ENCODE measurements at places on chromosomes 6 and 20.
A peak's percentile ranks its signal among the peaks of the same experiment; 100 is the strongest.

DNA sequence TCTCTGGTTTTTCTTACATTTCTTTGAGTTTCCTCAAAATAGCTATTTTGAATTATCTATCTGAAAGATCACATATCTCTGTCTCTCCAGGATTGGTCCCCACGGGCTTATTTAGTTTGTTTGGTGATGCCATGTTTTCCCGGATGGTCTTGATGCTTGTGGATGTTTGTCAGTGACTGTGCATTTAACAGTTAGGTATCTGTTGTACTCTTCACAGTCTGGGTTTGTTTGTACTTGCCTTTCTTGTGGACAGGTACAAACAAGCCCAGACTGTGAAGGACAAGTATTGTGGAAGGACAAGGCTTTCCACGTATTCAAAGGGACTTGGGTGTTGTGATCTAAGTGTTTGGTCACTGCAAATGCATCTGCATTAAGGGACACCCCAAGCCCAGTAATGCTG lies 49.9 kb upstream of the TOP1 start:
- DNase-seq: no peak

DNA sequence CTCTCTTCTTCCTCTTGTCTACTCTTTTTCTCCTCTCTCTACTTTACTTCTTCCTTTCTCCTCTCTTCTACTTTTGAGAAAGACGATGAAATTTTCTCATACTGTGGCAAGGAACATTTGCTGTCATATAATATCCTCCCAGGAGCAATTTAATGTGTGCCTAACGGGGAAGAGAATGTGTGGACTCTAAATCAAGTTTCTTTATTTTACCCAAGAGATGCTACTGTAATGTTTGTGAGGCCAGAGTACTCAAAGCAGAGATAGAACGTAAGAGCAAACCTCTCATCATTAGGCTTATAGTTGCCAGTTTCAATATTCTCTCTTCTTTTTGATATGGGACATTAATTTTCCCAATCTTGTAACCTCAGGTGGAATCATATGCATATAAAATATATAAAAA lies 801.4 kb downstream of the BCKDHB start:
- DNase-seq: no peak

DNA sequence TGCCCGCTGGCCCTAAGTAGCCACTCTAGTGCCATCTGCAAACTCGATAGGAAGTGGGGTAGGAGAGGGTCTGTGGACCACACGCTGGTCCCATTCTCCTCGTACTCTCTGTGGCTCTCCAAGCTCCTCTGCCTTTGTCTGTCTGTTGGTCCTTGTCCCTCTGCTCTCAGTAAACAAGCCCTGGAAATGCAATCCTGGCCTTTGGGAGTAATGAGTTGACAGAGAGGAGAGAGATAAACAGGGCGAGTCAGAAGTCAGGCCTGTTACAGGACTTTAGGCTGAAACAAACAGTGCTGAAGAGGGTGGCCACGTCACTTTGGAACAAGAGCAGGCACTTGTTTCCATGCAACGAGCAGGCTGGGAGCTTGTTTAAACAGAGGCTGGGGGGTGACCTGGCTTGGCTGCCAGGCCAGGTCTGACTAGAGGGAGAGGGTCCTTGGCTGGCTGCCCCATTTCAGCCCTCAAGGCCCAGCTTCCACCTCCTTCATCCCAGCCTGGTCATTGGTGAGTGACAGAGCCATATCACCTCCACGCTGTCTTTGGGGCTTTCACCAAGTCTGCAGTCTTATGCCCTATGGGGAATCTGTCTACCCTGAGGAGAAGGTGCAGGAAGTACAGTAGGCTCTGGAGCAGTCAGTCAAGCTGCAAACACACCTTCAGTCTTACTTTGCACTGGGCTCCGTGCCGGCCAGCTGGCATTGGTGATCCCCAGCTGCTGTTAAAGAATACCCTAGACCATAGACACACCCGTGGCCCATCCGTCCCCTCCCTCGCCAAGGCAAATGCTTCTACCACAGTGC lies 22.6 kb downstream of the FOXP4 start:
- peak; percentile 95 for DNase-seq

DNA sequence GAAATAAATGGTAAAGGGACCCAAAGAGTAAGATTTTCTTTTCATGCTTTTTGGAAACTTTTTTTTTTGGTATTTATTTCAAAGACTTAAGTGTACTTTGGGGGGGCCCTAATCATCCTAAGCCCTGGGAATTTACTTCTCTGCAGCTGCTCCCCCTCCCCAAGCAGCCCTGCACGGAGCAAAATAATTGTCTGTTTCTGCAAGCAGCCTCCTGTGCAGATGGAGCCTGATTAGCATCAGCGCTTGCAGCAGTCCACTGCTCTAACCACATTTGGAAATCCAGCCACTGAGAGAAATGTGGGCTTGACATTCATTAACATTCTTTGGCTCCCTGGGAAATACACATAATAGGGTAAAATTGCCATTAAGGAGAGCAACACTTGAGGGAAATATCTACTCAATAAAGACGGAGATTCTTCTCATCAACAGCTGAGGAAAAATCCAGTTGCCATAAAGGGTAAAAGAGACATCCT lies 309.2 kb upstream of the MAP3K7 start:
- no peak for DNase-seq

- no peak for DNase-seq
Observed at GRCh38 chr6:100465701-100466409, 1.1 kb upstream of the SIM1 start.

- peak; percentile 40 for DNase-seq
Observed at GRCh38 chr6:84033523-84034451, at the start of gene MRAP2. TSS of gene MRAP2 (plus strand) at chr6:84033772. CDS start at chr6:84055319, 21,547 bp downstream.

- DNase-seq: no peak
Observed at GRCh38 chr6:110544472-110544871, 68.1 kb upstream of the SLC22A16 start.

DNA sequence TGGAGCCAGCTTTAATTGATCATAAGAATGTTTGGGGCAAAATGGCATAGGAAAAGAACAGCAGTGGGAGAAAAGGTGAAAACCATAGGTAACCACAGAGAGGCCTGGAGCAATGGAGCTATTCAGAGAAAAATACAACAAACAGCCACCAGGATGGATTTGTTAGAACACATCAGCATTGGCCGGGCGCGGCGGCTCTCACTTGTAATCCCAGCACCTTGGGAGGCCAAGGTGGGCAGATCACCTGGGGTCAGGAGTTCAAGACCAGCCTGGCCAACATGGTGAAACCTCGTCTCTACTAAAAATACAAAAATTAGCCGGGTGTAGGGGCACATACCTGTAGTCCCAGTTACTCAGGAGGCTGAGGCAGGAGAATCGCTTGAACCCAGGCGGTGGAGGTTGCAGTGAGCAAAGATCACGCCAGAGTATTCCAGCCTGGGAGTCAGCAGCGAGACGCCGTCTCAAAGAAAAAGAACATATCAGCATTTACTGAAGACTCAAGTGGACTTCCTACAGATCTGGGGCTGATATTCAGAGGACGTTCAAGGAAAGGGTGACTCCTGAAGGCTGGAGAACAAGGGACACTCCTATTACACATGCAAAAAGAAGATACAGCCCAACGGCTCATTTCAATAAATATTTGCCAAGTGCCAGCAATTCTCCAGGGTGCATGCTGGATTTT lies 20.2 kb downstream of the SNHG17 start:
- DNase-seq: no peak

GRCh38 chr6:29641430-29642148 lies 8.6 kb upstream of the GABBR1 start:
- no peak for DNase-seq

All from NCI-H2029 (cell line).